ENCODE measurements at places on chromosomes 16 and 17.

DNA sequence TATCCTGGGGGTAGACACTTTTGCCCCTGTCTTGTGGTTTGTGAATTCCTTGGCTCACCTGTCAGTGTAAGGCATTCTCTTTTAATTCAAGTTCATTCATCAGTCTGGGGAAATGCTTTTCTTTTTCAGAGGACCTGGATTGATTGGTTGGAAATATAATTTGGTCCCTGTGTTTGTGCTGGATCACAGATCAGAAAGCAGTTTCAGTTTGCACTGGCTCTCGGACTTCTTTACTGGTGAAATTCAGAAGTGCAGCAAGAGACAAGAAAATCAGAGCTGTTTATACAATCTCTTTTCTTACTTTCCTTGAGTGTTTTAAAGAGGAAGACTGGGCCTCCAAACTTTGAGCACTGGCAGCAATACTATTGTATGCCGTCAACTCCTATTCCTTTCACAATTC lies 161.8 kb upstream of the KCNJ16 start:
- no peak for DNase-seq

DNA sequence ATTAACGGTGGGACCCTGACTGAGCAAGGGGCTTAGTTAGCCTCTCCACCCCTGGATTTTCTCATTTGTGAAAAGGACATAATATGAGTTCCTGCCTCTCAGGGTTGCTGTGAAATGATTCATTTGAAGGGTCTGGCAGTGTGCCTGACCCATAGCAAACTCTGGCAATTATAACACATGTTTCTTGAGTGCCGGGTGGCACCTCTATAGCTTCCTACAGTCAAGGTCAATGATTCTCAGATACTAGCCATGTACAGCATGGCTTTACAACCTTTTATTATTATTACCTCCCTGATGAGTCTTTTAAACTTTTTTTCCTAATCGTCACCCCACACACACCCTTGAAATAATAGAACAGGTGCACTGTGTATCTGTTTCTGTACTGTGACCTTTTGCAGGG lies 42.1 kb downstream of the TMEM114 start:
- DNase-seq = no peak

DNA sequence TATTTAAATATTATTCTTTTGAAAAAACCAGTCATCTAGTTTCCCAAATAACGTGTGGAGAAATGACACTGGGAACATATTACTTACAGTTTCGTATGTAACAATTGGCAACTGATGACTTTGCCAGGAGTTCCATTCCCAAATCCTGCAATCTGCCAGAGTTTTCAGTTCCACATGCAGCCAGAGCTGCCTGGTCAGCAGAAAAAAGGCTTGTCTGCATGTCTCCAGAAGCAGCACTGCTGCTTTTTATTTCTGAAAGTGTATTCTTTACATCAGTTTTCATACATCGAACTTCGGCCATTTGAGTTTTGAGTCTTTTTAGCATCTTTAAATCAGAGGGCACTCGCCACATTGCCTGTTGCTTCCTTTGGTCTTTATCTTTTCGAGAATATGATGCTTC lies 78.4 kb downstream of the TRIM37 start:
- DNase-seq = no peak

GRCh38 chr16:47366228-47366627 lies 94.6 kb downstream of the ITFG1 start:
- DNase-seq = no peak

- DNase-seq = no peak
Measured at GRCh38 chr17:65633146-65633881, 71.9 kb upstream of the AXIN2 start.

DNA sequence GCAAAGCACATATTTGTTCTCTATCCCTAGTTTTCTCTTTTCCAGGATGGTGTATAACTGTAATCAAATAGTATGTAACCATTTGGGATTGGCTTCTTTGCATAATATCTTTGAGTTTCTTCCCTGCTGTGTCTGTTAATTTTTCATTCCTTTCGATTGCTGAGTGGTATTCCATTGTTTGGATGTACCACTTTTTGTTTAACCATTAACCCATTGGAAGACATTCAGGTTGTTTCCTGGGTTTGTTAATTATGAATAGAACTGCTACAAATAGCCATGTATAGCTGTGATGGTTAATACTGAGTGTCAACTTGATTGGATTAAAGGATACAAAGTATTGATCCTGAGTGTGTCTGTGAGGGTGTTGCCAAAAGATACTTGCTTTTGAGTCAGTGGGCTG lies 4.6 kb upstream of the SLFN13 start:
- DNase-seq = no peak

GRCh38 chr16:11190588-11191560 lies 65.1 kb downstream of the SOCS1 start:
- DNase-seq = no peak

- no peak for DNase-seq
Measured at GRCh38 chr16:66846831-66847230, 2.6 kb downstream of the CA7 start.

DNA sequence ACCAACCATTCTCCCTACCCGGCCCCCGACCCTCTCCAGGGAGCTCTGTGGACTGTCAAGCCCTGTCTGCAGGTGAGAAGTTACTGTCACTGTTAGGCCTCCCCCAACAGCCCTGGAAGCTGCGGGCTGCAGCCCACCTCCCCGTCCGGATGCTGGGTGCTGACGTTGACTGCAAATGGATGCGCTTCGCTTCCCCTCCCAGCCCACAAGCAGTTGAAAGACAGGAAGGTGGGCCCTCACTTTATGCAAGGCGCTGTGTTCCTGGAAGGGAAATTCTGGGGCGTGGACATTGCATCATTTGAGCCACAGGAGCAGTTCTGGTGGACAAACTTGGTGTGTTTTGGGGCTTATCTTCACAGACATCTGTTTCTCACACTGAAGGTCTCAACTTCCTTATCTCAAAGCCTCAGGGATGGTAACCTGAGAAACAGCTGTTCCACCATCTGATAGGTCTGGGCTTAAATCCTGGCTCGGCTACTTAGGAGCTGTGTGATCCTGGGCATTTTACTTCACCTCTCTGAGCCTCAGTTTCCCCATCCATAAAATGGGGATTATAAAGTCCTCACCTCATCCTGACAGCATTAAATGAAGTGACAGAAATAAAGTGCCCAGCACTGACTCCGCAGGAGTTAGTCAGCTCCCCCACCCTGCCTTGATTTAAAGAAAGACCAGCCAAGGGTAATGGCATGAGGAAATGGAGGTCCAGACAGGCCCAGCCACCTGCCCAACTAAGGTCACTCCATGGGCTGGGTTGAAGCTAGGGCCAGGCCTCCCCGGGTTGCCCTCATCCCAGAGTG lies 4.6 kb upstream of the DRC7 start:
- no peak for DNase-seq

DNA sequence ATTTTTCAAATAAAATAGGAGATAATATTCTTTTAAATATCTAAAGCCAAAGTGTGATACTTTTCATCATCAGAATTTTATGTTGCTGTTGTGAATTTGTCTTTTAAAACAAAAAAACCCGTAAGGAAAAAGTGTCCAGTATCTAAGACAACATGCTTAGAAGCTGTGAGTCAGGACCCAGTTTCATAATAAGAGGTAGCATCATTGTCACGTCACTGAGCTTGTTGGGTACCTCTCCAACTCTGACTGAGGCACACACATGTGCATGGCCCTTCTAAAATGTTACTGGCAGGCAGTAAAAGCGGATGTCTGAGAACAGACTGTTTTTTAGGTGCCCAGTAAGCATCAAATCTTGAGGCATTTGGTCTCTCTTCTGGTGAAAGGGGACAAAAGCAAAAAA lies 2.5 kb downstream of the CIAPIN1 start:
- DNase-seq = no peak

- no peak for DNase-seq
Measured at GRCh38 chr17:1423456-1424135, 23.6 kb upstream of the YWHAE start.

- DNase-seq = no peak
Measured at GRCh38 chr16:10805334-10805733, 13.3 kb downstream of the TVP23A start.

- no peak for DNase-seq
Measured at GRCh38 chr17:44010966-44011647, 3.7 kb downstream of the TMEM101 start.

GRCh38 chr17:7323731-7324437 lies 5.3 kb downstream of the NEURL4 start:
- peak; percentile 86 for DNase-seq

DNA sequence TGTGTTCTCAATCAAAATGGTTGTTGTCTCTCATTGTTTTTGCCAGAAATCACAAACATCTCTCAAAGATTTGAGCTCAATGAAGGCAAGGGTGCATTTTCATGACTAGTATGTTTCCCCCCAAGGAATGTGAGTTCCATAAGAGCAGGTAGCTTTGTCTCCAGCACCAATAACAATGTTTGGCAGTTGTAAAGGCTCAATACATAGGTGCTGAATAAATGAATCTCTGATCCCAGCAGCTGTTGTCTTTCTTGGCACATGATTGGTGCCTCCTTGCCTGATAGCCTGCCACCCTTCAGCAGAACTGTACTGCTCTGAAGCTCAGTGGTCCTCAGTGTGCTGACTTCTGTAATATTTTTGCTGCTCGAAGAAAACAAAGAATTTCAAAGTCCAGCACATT lies 103.1 kb upstream of the CDH11 start:
- no peak for DNase-seq

- DNase-seq = no peak
Measured at GRCh38 chr17:37391146-37391545, 15.4 kb downstream of the C17orf78 start.

- peak; percentile 85 for DNase-seq
Measured at GRCh38 chr17:58328195-58329034, at the start of gene TSPOAP1. TSPOAP1 (minus strand) TSS chr17:58328795; CDS start chr17:58327920, 875 bp downstream.

Measured in glutamatergic neuron (in vitro differentiated cells).